Gastrocnemius medialis (tissue), 4 donors: ENCODE measurements at places on chromosomes 11 and 22.
A peak's percentile ranks its signal among the peaks of the same experiment; 100 is the strongest.

- no peak for DNase-seq
Measured at GRCh38 chr11:36738292-36738861, 140.3 kb upstream of the RAG2 start.

DNA sequence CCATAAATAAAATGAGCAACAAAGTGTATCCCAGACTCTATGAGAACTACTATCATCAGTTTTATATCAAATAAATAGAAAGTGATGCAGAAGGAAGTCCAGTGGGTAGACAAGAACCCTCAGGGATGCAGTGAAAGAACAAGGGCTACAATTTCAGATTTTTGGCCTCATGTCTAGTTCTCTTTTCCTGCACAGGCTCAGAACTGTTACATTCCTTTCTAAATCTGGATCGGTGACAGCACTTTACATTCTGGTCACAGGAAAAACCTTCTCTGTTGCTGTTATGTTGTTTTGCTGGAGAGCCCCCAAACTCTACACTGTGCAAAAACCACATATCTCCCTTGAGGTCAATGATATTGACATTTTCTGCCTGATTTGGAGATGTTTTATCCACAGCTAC lies 108.8 kb upstream of the ANO5 start:
- DNase-seq: no peak

- DNase-seq: no peak
Measured at GRCh38 chr11:37988031-37988430, 1390.0 kb upstream of the RAG2 start.

DNA sequence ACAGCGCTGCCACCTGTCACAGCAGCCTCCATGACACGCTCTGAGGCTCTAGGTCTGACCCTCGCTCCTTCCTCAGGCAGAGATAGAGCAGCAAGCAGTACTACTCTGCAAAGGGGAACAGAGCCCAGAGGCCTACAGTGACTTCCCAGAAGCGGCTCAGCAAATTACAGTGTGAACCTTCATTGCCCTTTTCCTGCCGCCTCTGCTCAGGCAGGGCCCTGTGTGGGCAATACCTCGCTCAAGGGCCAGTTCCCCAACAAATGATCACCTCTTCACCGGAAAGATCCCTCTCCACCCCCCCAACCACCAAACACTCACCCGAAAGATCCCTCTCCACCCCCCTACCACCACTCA lies 12.3 kb downstream of the KIAA0930 start:
- DNase-seq: no peak

DNA sequence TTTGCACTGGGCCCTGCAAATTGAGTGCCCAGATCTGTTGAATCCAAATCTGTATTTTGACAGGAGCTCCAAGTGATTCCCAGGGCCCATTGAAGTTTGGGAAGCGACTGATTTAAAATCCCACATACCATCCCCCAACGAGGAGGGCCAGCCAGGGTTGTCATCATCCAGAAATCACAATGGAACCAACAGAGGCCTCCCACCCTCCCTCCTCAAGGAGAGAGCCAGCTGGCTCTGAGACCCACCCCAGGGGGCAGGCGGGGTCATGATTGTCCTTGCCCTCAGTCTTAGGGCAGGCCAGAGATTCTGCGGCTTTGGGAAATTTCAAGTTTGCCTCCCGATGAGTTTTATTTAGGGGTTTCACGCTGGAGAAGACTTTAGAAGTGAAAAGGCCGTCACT lies 358.2 kb downstream of the MN1 start:
- DNase-seq: no peak

DNA sequence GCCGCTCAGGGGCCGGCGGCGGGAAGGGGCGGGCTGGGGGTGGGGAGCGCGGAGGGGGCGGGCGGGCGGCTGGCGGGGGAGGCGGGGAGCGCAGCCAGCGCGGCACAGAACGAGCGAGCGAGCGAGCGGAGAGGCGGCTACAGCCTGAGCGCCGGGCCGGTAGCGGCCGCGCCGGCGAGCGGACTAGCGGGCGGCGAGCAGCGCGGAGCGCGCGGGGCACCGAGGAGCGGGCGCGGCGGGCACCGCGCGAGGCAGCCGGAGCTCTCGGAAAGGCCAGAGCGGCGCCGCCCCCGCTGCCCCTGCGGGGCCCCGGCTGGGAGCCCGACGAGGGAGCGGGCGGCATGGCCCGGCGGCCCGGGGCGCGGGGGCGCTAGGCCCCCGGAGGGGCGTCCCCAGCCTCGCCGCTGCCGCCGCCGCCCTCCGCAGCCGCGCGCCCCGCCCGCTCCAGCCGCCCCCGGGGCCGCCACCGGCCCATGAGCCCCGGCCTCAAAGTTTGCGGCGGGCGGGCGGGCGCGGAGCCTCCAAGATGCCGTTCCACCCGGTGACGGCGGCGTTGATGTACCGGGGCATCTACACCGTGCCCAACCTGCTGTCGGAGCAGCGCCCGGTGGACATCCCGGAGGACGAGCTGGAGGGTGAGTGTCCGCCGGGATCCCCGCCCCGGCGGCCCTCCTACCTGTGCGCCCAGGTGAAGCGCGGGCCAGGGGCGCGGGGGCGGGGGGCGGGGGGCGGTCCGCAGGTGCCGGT lies at the start of gene CABP7:
Gene CABP7, plus strand, starts transcription at position 105 of the 747 bp plus-strand sequence. Its CDS starts 422 bp downstream, at position 527.
- DNase-seq: no peak

- peak; percentile 66 for DNase-seq
Measured at GRCh38 chr11:72752088-72752914, at the start of gene ARAP1. ARAP1 (minus strand) TSS chr11:72752408; CDS start chr11:72727128, 25,280 bp downstream.

GRCh38 chr11:123526027-123526805 lies 96.1 kb downstream of the GRAMD1B start:
- no peak for DNase-seq

GRCh38 chr22:27461470-27461869 lies 340.1 kb downstream of the MN1 start:
- no peak for DNase-seq

DNA sequence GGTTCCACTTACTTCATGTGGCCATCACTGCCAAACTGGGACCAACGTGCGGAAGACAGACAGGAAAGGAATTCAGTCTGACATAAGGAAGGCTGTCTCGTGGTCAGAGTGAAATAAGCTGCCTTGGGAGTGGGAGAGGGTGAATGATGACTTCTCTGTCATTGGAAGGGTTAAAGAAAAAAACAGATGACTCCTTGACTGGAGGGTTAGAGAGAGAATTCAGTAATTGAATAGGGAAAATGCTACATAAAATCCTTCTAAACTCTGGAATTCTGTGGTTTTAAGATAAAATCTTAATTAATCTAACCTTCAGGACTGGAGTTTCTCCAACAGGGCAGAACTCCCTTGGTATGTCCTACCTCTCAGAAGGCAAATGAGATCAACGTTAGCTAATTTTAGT lies 33.8 kb downstream of the RAB30 start:
- DNase-seq: no peak

- no peak for DNase-seq
Measured at GRCh38 chr22:49853981-49854831, 562 bp downstream of the ZBED4 start.

GRCh38 chr11:10375280-10375971 lies 70.6 kb downstream of the ADM start:
- DNase-seq: no peak

DNA sequence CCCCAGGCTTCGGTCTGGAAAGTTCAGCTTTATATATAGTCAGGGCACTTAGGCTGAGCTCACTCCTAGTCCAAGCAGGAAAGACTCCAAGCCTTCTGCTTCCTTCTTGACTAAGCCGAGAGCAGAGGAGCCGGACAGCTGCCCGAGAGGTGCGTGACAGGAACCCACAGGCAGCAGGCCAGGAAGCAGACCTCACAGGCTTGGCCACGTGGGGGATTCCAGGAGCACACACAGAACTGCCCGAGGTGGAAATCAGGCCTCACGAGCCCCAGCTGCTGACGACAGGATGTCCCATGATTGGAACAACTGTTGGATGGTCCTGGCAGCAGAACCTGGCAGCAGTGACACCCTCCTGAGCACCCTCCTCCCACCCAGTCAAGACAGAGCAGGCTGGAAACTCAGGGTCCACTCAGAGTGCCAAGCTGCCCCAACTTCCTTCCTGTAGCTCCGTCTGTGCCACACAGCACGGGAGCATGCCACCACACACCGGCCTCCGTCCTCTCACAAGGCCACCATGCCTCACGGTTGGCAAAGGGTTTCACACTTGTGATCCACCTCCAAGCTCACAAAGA lies 5.4 kb downstream of the PLA2G6 start:
- peak; percentile 99 for DNase-seq

- peak; percentile 45 for DNase-seq
Measured at GRCh38 chr11:68383976-68384501, 71.6 kb downstream of the LRP5 start.

DNA sequence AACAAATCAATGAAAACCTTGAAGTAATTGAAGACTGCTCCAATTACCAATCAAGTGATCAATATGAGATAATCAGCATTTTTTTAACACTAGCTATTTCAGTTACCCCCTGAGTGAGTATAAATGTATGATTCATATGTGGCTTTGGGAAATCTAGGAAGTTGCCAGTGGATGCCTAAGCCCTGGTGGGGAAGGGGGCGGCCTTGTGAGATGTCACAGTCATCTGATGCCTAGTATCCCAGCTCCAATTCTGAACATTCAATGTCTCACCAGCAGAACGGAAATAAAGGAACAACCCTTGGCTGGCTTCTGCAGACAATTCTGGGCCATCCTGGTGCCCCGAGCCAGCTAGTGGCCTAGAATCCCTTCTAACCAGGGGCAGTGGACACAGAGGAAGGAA lies 58.5 kb upstream of the TIMP3 start:
- DNase-seq: no peak

- DNase-seq: no peak
Measured at GRCh38 chr22:44337678-44338004, 24.9 kb upstream of the SHISAL1 start.

- no peak for DNase-seq
Measured at GRCh38 chr11:130204703-130205095, 45.1 kb downstream of the ST14 start.

- peak; percentile 65 for DNase-seq
Measured at GRCh38 chr11:118929501-118930093, 3.9 kb upstream of the BCL9L start.

DNA sequence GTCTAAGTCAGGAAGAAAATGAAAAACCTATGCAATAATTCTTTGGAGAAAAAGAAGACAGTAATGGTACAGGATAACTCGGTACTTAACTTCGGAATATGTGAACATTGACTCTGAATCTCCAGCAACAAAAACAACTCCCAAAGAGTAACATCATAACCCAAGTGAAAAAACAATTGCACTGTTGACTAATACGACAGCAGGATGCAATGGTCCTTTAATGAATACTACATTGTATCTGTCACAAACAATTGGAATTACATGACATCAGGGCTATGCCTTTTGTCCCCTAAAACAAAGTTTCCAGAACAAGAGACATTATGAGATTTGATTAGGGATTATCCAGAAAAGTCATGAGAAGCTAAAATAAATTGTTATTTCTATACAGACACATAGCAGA lies 1065.9 kb downstream of the LRRC4C start:
- DNase-seq: no peak

DNA sequence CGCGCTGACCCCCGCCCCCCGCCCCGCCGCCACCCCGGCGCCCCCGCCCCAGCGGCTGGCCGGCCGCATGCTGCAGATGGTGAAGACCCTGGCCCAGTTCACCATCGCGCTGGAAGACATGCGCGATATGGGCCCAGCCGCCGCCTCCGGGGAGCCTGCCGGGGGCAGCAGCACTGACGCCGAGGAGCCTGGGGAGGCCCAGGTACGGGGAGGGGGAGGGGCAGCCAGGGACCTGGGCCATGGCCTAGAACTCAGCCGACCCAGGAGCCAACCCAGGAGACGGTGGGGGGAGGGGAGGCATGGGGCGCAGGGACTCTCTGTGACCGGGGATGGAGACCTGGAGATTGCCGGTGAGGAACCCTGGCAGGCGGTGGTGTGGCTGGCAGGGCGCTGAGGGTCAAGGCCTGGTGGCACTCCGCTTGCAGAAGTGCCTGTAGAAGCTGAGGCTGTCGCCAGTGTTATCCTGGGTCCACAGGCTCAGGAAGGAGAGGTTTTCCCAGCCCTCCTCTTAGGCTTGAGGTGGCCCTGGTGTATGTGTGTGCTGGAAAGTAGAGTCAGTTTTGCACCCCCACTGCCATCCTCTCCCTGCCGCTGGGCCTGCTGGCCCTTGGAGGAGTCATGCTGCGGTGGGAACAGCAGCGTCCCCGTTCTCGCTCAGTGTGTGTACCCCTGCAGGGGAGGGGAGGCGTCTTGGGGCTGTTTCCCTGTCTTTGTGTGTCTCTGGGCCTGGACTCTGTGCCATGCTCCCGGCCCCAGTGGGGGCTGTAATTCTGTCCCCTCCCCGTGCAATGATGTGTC lies 32.9 kb upstream of the RELT start:
- no peak for DNase-seq

DNA sequence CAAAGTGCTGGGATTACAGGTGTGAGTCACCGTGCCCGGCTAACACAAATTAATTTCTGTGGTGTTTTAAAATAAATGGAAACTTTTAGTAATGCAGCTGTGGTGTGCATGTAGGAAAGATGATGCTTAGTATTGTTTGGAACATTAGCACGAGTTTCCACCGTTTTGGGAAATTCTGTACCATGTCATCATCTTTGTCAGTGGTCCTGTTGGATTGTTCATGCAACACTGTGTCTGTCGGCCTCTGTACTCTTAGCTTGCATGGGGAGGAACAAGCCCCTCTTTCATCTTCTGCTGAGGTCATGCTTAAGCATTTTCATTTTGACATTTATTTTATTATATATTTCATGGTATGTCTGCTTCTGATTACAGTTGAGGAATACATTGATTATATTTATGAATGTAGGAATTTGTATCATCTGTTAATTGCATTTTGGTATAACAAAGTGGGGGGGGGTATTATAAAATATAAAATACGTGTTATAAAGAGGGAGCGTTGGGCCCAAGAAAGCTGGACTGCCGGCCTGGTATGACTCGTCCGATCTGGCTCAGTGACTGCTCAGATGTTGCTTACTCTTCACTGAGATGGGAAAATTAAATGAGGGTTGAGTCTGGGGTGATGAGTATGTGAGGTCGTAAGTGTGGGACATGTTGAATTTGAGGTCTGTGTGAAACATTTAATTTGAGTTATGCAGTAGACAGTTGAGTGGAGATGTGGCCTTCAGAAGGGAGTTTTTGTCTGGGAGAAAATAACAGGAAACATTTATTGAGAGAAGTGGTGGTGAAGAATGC lies 28.7 kb downstream of the CECR2 start:
- DNase-seq: no peak

DNA sequence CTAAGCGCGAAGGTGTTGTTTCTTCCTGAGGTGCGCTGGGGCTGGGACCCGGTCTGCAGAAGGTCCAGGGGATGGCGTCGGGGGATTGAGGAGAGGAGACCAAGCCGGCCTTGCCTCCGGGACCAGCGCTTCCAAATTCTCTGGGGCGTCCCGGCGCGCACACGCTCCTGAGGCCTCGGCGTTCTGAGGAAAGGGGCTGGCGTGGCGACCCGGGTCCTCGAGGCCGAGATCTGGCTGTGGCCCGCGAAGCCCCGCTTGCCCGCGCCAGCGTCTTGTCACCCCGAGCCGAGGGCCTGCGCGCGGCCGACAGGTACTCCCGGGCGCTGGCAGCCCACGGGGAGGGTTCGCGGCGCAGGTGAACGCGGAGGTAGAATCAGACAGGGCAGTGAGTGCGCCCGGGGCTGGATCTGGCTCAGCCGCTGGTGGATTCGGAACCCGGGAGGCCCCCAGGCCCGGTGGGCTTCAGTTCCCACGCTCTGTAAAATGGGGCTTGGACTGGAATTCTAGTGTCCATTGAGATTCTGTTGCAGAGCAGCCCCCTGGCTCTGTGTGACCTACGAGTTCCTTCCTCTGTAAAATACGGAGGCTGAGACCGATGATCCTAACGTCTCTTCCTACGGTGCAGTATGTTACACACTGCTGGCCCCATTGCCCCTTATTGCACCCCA lies 14.7 kb downstream of the SSH3 start:
- no peak for DNase-seq
